ENCODE measurements at places on chromosomes 5 and 9. TPM values are rescaled to one million over a fixed set of nuclear protein-coding genes. Genes with fewer than 3 reads are reported as not detected.

GRCh38 chr5:104171958-104172690 is 609.5 kb upstream of the NUDT12 start:
- DNase-seq, result no peak

DNA sequence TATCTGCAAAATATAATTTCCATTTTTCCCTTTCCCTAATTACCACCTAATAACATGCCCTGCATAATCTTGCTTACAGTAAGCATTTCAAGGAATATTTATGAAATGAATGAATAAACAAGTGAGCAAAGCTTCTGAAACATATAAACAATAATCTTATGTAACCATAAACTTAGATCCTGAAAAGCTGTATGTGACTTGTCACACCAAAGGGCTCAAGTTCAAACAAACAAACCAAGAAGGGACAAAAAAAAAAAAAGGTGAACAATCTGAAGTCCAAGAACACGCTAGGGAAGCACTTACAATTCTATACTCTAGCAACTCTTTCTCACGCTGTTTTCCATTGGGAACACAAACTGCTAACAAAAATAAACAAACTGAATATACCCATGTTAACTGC is 36.3 kb downstream of the PLPP1 start:
- DNase-seq, result no peak

Gene SEMA5A
- 17.6 TPM for total RNA-seq

Gene ARHGAP26
- total RNA-seq, result 39.5 TPM

DNA sequence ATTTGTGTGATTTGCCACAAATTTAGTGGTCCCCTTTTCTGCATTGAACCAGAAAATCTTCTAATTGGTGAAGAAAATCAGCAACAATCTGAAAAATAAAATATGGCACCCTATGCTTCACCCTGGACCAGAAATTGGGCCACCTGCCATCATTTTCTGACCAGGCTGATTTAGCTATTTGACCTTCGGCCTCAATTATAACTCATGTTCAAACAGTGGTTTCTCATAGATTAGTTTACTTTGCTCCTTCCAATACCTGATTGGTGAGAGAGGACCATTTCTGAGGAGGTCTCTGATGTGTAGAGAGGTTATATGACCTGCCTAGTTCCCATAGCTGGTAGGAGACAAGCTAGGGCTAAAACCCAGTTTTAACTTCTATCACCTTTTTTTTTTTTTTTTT is 59.0 kb downstream of the PTTG1 start:
- DNase-seq, result no peak

GRCh38 chr9:81549500-81550206 is 139.7 kb downstream of the TLE1 start:
- DNase-seq, result no peak
